ENCODE measurements at places on chromosomes 16 and 17.

GRCh38 chr16:88784074-88784855 lies 755 bp downstream of the PIEZO1 start:
- peak; percentile 62 for DNase-seq

- no peak for DNase-seq
Measured at GRCh38 chr16:28139530-28139929, 72.2 kb downstream of the XPO6 start.

- no peak for DNase-seq
Measured at GRCh38 chr17:75508931-75509361, 6.4 kb downstream of the CASKIN2 start.

DNA sequence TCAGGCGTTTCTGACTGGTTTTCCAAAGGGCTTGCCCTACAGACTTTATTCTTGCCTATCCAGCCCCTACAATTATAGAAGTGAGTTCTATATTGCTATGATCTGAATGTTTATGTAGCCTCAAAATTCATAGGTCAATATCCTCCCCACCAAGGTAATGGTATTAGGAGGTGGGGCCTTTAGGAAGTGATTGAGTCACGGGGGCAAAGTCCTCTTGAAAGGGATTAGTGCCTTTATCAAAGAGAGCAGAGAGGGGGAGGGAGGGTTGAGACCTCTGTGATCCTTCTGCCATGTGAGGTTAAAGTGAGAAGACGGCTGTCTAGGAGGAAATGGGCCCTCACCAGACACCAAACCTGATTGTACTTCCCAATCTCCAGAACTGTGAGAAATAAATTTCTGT lies 931 bp upstream of the CPHXL start:
- DNase-seq, result no peak

DNA sequence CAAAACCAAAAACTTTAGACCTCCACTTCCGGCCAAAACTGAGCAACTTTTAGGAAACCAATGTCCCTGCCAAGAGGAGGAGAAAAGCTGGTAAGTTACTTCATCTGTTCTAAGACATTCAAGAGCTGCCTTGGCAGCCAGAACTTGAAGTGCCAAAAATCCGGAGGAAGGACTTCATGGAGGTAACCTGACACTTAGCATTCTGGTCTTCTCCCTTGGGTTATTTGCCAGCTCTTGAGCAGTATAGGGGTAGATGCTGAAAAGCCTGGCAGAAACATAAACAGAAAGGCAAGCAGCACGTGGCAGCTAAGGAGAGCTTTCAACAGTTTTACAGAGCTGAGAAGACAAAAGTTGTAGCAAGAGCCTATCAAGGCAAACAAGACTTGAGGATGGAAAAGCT lies 53.2 kb downstream of the CDYL2 start:
- DNase-seq, result no peak

GRCh38 chr17:2814049-2814448 lies 17.8 kb downstream of the RAP1GAP2 start:
- no peak for DNase-seq

GRCh38 chr17:50095626-50096037 lies 481 bp downstream of the PDK2 start:
- no peak for DNase-seq

DNA sequence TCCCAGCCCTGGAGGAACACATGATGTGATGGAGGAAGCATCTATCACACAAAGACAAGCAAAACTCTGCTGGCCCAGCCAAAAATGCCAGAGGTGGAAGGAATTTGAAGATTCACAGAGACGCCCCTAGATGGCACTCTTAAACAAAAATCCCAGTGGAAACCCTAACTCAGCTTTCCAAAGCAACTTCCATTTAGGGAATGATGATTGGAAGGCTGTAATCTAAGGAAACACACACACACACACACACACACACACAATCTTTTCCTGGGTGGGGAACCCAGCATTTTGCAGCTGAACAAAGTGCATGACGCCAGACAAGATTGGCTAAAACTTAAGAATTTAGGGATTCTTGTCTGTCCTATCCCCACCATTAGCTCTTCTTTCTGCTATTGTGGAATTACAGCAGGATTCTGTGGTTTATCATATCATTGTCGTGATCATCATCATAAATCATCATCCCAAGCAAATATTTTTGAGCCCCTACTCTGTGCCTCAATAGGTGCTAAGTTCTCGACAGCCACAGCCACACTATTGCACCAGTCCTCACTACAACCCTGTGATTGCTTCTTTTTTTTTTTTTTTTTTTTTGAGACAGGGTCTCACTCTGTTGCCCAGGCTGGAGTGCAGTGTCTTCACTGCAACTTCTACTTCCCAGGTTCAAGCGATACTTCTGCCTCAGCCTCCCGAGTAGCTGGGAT lies 1.6 kb upstream of the LDAF1 start:
- peak; percentile 22 for DNase-seq

GRCh38 chr16:58488531-58488930 lies 11.4 kb upstream of the NDRG4 start:
- no peak for DNase-seq

GRCh38 chr16:78196502-78196901 lies 97.0 kb downstream of the WWOX start:
- no peak for DNase-seq

- DNase-seq, result no peak
Measured at GRCh38 chr16:15575293-15576049, 67.5 kb downstream of the MARF1 start.

GRCh38 chr17:74541176-74542111 lies 4.5 kb downstream of the CD300C start:
- no peak for DNase-seq

DNA sequence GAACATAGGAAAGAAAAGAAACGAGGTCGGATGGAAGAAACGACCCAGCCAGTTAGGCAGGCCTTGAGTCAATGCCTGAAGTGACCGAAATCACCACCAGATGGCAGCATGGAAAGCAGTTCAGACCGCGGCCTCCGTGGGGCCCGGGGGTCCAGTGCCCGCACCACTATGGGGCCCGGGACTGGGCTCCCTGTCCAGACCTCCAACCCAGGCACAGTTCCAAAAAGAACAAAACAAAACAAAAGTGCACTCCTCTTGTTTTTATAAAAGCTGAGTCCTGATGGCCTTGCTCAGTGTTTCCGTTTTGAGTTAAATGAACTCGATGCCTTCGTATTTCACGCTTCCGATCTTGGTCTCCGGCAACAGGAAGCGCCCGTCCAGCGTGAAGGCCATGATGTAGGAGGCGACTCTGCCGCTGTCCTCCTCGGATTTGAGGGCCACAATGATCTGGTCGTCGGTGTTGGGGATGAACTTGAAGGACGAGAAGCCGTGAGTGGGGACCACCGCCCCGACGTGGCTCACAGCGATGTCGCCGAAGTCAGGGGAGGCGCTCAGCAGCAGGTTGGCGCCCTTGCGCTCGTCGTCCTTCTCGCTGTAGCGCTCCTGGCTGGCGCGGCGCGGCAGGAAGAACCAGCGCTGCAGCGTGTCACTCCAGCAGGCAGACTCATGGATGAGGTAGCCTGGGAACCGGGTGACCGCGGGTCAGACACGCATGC lies 13.7 kb upstream of the LGALS3BP start:
- peak; percentile 38 for DNase-seq

DNA sequence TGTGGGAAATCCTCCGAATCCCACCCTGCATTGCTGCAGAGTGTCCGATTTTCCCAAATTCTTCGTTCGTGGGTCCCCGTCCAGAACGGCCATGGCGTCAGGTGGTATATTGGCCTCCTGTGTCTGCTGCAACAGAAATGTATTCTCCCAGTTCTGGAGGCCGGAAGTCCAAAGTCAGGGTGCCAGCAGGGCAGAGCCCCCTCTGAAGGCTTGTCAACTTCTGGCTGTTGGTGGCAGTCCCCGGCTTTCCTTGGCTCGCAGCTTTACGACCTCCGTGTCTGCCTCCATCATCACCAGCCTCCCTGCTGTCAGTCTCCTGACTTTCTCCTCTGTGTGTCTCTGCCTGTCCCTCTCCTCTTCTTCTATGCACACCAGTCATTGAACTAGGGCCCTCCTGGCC lies 142.1 kb upstream of the FOXF1 start:
- DNase-seq, result no peak

- DNase-seq, result peak; percentile 62
Measured at GRCh38 chr17:81345228-81346089, 49.8 kb upstream of the BAHCC1 start.

DNA sequence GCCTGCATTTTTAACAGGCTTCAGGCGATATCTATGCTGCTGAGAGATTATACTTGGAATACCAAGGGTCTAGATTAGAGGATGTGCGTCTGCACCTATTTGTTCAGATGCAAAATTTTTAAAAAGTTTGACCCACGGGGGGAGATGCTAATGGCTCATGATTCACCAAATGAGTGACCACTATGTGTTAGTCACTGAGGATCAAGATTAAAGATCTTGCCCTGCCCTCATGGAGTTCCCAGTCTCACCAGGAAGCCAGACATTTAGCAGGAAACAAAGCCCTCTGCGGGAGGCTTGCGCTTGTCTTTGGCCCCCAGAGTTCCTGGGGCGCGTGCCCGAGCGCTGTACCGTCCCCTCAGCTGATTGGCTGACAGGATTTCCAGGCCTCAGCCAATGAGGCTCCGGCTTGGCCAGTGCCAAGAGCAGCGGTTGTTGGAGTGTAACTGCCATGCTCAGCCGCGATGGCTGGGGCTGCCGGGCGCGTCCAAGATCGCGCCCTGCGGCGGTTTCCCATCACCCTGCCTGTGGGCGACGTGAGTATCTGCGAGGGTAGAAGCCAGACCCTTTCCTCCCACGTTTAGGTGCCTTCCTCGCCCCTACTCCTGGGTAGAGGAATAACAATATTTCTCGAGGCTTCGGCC lies 4.5 kb upstream of the DDX19B start:
- DNase-seq, result no peak

- DNase-seq, result no peak
Measured at GRCh38 chr17:80432961-80433550, 18.1 kb downstream of the ENDOV start.

DNA sequence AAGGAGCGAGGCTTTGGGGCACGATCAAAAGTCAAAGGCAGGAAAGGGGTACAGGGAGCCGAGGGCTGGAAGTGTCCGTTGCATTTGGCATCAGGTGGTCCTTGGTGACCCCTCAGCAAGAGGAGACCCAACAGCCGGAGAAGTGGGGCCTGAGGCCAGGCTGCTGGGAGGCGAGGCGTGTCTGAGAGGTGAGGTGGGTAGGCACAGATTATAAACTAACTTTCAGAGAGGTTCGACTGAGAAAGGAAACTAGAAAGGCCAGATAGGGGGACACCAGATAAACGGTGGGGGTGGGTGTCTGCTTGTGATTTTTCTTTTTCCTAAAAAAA lies 3.6 kb downstream of the PECAM1 start:
- DNase-seq, result no peak

- no peak for DNase-seq
Measured at GRCh38 chr17:46949291-46950174, 26.6 kb downstream of the GOSR2 start.

DNA sequence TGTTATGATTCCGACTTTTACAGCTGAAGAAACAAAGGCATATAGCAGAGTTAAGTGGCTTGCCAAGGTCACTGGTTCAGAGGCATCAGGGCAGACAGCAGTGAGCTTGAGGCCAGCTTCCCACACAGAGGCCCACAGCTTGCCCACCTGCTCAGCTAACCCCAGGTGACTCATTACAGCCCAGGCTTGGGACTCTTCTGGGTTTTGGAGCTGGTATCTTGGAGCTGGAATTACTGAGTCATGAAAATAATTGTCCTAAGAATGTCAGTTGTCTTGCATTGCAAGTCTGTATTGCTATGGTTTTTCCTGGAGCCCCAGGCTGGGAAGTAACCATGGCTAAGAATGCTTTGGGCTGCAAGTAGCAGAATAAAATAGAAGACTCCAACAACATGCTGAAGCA lies 32.4 kb upstream of the IRX3 start:
- DNase-seq, result no peak

DNA sequence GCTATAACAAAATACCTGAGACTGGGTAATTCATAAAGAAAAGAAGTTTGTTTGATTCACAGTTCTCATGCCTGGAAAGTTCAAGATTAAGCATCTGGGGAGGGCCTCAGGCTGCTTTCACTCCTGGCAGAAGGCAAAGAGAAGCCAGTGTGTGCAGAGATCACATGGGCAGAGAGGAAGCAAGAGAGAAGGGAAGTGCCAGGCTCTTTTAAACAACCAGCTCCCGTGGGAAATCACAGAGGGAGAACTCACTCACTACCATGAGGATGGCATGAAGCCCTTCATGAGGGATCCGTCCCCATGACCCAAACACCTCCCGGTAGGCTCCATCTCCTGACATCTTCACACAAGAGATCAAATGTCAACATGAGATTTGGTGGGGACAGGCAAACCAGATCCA lies 501.6 kb downstream of the MAF start:
- DNase-seq, result no peak

DNA sequence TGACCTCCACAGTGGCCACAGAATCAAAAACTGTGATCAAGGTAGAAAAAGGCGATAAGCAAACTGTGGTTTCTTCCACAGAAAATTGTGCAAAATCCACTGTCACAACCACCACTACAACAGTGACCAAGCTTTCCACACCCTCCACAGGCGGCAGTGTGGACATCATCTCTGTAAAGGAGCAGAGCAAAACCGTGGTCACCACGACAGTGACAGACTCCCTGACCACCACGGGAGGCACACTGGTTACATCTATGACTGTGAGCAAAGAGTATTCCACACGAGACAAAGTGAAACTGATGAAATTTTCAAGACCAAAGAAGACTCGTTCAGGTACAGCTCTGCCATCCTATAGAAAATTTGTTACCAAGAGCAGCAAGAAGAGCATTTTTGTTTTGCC lies 83.6 kb downstream of the C17orf58 start:
- no peak for DNase-seq

DNA sequence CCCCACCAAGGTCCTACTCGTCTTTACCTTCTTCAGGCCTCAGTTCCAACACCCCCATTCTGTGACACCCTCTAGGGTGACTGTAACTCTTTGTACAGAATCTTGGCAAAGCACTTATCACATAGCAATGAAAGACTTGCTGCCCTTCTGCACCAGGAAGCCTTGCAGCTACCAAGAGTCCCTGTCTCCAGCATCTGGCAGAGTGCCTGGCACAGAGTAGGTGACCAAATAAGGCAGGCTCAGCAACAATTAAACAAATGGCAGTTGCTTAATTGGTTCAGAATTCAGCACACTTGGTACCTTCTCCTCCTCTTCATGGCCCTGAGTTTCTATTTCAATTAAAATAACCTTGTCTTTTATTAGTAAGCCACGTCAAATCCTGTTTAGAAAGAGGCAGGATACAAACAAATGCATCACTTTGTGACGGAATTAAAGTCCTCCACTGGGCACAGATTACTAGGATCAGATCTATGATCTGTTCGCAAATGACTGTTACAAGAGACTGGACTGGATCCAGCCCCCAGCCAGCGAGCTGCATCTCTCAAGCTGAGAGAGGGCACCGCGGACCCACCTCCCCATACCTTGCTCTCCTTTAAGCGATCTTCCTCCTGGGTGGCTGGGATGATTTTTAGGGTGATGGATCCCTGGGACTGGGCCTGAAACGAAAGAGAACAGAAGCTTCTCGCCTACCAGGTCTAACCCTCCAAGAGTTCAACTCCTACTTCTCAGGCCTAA lies 9.4 kb downstream of the MPP3 start:
- DNase-seq, result no peak

- DNase-seq, result no peak
Measured at GRCh38 chr17:61442136-61442775, 10.0 kb upstream of the TBX4 start.

GRCh38 chr16:68951991-68952877 lies 108.9 kb downstream of the TANGO6 start:
- DNase-seq, result no peak

Measured in progenitor cell of endocrine pancreas (in vitro differentiated cells).